Type B pancreatic cell (in vitro differentiated cells): ENCODE measurements at places on chromosomes 13 and 19. TPM values are rescaled to one million over a fixed set of nuclear protein-coding genes. Genes with fewer than 3 reads are reported as not detected.

NCCRP1 gene
- total RNA-seq = 19.0 and 22.6 TPM in 2 replicates

GARIN5A gene
- 1.9 and 5.2 TPM in 2 replicates for total RNA-seq

BCKDHA gene
- total RNA-seq = 7.5 and 11.7 TPM in 2 replicates

FFAR3 gene
- total RNA-seq = 0.34 and 0.45 TPM in 2 replicates

FGF21 gene
- total RNA-seq = not detected in 2 replicates

GRCh38 chr13:99041337-99041736 lies 63.5 kb upstream of the DOCK9 start:
- no peak for DNase-seq

DNA sequence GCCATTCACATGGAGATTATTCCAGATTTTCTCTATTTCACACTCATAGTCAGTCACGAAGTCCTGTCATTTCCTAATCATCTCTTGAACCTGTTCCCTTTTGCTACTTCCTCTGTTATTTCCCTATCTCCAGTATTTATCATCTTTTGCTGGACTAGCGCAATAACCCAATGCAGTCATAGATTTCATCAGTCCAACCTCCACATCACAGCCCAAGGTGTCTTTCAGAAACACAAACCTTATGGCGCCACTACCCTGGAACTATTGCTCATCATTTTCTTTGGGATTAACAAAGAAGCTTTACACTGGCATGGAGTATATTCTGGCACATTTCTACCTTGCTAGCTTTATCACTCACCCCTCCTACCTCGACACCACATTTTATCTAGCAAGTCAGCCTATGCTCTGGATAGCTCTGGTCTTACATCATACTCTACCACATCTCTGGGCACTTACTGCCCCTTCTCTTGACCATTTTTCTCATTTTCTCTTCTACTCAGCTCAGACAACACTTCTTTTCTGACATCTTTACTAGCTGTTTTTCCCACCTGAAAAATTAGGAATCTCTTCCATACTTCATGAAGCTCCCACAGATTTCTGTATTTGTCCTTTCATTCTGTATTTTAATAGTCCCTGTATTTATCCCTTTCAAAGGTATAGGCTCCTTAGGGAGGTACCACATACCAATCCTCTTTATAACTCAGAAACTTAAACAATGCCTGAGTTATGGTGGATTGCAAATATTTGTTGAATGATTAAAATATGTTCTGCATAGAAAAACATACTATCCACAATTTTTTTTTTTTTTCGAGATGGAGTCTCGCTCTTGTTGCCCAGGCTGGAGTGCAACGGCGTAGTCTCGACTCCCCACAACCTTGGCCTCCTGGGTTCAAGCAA lies 534.7 kb downstream of the KLF12 start:
- no peak for DNase-seq

DNA sequence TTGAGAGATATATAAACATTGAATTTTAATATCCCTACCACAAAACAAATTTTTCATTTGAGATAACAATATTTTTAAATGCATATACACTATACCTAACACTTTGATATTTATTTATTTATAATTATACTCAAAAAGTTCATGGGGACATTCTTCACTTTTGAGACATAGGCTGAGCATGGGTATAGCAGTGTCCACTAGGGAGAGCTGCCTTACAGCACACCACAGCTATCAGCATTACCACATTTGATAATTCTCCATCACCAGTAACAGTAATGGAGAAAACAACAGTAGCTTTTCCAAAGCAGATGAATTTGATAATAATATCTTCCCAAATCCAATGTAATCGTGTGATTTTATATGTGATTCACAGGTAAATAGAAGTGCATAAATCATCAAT lies 626.1 kb downstream of the DACH1 start:
- DNase-seq = no peak

DNA sequence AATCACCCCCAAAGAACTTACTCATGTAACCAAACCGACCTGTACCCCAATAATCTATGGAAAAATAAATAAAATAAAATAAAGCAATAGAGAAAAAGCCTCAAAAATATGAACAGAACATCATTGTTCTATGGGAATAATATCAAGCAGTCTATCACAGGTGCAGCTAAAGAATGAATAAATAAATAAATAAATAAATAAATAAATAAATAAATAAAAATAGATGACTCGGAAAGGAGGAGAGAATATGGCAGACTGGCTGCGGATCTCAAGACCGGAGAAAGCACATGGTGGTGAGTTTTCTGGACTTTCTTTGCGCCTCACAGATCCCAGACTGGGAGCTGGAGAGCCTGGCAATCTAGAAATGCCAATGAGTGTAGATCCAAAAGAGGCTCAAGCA lies 22.4 kb upstream of the CEACAM20 start:
- DNase-seq = no peak

GRCh38 chr13:112205990-112206389 lies 139.0 kb downstream of the SOX1 start:
- no peak for DNase-seq

- DNase-seq = no peak
Measured at GRCh38 chr13:43136920-43137575, 113.7 kb downstream of the DNAJC15 start.

DNA sequence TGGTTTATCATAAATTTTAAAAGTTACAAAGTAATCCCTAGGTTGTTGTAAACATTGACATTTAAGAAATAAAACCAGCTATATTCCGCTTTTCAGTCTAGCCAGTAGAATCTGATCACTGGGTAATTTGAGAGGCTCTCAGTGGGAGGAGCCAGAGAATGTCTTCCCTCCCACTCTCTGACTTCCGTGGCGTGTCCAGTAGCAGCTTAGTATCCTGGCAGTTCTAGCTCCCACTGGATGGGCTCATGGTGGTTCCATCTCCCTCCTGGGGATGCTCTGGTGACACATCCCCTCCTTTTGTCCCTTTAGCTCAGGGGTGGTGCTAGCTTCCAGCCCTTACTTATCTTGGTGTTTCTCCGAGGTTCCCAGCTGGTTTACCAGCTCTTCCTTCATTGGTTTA lies 34.5 kb downstream of the MTUS2 start:
- DNase-seq = no peak

DNA sequence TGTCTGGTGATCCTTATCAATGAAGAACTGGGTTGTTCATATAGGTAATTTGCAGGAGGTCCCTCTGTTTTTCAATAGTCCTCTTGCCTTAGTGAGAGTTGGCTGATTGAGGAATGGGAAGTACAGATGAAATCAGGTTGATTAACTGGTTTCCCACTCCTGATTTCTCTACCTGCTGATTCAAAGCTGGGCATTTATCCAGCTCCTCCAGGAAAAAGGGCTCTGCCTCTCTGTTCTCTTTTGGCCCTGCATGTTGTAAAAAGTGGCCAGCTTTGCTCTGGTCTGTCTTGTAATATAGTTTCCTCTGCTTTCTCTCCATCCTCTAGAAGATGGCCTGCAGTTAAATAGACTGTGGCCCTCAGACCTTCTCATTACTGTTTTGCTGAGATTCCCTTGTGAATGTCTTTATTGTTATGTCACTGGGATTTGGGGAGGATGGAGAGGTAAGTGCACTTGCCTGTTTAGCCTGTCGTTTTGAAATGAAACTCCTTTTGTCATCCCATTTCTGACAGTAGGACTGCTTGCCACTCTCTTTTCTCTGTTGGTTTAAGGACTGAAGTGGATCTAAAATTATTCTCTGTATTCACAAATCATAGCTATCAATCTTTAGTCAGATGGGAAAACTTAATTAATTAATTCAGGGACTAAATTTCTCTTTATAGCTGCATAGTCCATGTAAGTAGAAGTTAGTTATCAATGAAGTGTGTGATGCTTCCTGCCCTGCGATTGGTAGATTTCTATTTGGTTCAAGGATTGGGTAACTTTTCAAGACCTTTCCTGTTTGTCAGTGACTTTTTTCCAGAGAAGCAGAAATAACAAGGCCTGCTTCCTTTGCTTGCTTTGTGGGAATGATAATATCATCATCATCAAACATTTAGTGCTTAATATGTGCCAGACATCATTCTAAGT lies 28.5 kb downstream of the GARRE1 start:
- DNase-seq = no peak

DNA sequence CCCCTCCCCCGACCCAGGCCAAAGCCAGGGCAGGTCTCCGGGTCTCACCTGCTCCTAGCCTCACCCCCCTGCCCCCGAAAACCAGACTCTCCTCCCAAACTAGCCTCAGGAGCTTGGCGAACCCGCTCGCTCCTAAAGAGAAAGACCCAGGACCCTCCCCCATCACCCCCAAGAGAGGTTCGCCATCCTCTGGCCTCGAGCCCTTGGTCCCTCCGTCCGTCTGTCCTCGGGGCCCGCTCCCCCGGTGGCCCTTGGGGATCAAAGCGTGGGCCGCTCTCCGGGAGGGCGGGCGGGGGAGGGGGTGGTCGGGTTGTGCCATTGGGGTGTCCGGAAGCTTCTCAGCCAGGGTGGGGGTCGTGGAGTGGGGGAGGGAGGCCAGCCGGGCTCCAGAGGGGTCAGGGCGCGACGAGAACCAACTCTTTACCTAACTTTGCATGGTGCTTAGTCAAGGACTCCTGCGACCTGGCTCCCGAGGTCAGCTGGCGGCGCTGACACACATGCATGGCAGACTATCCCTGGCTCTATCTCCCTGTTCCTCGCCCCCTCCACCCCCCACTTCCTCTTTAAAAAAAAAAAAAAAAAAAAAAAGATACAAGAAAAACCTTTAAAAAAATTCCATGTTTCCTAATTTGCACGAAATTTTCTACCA lies 15.6 kb downstream of the SMIM24 start:
- no peak for DNase-seq

- no peak for DNase-seq
Measured at GRCh38 chr19:45144431-45145269, 16.1 kb downstream of the NKPD1 start.

DNA sequence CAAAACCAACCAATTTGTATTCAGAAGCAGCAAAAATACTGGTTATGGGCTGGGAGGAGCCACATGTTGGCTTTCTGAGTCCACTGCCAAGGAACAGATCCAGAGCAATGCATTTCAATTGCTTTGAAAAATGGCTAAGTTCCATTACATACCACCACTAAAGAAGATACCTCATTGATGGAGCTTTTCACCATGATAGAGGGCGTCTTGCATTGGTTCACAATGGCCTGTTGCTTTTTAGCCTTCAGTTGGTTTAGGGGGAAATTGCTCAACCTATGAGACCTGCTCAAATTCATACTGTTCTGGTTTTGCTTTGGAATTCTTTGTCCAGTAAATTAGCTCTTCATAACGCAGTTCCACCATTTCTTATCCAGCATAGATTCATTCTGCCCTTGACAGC lies 21.2 kb upstream of the CPB2 start:
- no peak for DNase-seq

DNA sequence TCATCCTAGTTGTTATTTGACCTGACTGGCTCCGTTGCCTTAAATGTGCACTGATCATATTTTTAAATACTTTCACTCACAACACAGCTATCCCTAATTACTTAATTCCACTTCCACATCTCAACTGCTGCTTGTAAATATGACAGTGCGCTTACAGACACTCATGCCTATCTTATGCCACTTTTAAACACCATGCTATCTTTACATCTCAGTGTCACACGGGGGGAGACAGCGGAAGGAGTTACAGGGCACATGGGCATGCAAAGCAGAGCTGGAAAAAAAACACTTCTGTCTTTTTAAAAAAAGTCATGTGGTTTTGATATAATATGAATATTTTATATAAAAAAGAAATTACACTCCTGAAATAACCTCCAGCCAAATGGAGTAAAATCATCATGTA lies 44.1 kb downstream of the SMAD9 start:
- no peak for DNase-seq
